Activated T-helper 2 cell treated with anti-CD3 and anti-CD28 coated beads, Interferon-gamma antibody, Interleukin-2, Interleukin-4, amounts not matched to agents 10 μg/mL and 5 μg/mL and 100 μg/mL, durations not matched to agents 14 hours and 24 hours and 36 hours (primary cell): ENCODE measurements at places on chromosomes 5 and 9. TPM values are rescaled to one million over a fixed set of nuclear protein-coding genes. Genes with fewer than 3 reads are reported as not detected.

DNA sequence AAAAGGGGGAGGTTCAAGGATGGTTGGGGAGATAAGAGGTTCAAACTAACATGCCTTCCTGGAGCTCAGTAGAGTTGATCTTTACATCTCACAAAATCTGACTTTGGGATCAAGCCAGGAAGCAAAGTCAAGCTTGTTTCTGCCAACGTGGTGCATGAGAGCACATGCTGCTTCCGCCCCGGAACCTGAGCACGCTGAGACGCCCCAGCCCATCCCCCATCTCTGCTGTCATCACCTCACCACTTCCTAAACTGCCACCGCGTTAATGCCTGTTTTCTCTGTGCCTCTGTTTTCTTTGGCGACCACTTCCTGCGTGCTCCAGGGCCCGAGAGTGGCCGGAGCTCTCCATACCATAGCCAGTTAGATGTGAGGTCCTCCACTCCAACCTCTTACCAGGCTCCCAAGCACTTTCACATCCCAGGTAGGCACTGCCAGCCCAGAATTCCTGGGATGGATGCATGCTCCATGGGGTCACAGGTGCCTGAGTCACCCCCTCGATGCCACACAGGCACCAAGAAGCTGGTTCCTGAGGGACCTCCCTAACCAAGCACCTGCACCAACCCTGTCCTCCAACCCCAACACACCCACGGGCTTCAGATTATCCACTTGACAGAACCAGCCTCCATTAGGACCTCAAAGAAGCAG is 31.2 kb upstream of the AFAP1L1 start:
- peak; percentile 77 for DNase-seq

DNA sequence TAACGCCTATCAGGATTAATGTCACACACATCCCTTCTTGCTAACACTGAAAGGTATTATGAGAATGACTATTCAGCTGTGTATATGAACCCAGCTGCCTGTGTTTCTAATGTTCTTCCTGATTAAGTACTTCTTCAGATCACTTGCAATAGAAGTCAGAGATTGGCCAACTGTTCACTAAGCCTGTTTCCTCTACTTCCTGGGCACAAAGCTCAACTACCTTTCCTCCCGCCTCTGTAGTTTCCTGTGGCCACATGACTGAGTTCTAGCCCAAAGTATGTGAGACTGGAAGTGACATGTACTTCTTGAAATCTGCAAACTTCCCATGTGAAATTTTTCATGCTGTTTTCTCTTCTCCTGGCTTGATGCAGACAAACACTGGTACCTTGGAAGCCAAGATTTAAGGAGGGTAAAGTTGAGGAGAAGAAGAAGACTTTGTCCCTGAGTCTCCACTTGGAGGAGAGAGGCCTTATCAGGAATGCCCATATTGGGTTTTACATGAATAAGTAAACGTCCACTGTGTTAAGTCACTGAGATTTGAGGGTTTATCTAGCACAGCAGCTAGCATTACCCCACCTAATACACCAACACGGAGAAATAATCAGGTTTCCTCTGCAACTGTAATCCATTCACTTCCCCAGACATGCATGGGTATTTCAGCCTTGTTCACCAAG is 58.6 kb downstream of the SLIT3 start:
- no peak for DNase-seq

GRCh38 chr5:78002690-78003089 is 226.6 kb upstream of the TBCA start:
- no peak for DNase-seq

GRCh38 chr9:87824216-87824875 is 58.3 kb upstream of the SPATA31E1 start:
- DNase-seq: no peak

DNA sequence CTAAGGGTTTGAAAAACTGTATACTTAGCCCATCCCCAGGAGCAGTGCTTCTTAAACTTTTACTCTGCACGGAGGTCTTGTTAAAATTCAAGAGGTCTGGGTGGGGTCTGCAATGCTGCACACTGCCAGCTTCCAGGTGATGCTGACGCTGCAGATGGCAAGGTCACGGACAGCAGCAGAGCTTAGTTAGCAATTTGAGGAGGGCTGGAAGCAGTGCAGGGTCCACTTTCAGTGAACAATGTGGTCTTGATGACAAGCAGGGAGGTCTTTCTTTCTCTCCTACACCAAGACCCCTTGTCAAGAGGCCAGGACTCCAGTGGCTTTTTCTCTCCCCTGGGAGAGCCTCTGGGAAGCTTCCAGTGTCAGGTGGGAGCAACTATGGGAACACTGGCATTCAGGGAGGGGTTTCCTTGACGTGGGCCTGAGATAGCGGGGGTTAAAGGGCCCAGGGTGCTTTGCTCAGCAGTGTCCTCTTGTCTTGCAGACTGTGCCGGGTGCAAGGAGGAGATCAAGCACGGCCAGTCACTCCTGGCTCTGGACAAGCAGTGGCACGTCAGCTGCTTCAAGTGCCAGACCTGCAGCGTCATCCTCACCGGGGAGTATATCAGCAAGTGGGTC is 65.0 kb upstream of the AFAP1L1 start:
- DNase-seq: no peak

DNA sequence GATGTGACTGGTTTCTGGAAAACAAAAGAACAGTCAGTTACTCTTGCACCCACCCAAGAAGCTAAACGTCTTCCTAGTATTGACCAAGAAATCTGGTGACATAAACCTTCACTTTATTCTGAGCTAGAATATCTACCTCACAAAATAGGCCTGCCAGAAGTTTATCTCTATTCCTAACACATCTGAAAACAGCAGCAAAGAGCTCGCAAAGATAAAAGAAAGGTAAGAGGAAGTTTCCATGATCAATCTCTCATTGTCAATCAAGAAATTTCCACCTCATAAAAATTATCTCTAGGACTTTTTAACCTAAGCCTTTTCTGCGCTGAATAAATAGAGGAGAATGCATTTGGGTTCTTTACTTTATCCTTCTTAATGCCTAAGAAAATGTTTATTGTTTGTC is 17.3 kb upstream of the ZNF474 start:
- DNase-seq: no peak

DNA sequence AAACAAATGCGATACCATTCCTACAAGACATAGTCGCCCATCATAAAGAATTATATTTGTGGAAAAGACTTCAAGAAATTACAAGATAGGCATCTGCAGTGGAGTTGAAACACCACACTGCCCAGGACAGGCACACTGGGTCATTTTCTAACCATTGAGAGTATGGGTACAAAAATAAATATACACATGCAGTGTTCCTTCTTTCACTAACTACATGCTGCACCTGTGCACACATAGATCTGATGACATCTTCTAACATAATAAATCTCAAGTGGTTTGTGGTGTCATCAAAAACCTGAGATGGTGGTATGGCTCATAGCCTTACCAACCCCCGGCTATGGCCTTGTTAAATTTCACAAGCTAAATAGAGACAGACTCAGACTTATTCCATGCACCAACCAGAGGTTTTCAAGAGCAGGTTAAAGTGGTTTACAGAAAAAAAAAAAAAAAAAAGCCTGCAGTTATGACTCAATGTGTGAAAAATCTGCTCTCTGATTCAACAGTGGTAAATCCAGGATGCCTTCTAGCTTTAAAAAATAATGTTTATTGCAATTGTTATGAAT is 12.4 kb upstream of the NFIB start:
- DNase-seq: no peak

DNA sequence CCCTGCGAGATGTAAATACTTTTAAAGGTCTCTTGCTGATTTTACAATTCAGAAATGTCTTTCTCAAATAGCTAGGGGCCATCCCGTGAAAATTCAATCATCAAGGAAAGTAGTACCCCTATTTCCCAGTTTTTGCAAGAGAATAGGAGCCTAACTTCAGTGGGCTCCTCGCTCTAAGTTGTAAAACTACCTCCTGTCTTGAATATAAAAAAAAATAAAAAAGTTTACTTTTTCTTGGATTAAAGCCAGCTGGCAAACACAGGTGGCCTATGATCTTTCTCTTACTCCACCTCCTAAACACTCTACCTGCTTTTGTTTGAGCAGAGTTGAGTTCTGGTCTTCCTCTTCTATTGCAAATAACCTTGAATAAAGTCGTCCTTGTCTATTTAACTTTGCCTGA is 79.4 kb downstream of the SLCO4C1 start:
- DNase-seq: no peak

GRCh38 chr9:92637326-92637725 is 32.6 kb downstream of the IPPK start:
- DNase-seq: no peak

The SLC6A18 gene
- not detected in 2 replicates for total RNA-seq

DNA sequence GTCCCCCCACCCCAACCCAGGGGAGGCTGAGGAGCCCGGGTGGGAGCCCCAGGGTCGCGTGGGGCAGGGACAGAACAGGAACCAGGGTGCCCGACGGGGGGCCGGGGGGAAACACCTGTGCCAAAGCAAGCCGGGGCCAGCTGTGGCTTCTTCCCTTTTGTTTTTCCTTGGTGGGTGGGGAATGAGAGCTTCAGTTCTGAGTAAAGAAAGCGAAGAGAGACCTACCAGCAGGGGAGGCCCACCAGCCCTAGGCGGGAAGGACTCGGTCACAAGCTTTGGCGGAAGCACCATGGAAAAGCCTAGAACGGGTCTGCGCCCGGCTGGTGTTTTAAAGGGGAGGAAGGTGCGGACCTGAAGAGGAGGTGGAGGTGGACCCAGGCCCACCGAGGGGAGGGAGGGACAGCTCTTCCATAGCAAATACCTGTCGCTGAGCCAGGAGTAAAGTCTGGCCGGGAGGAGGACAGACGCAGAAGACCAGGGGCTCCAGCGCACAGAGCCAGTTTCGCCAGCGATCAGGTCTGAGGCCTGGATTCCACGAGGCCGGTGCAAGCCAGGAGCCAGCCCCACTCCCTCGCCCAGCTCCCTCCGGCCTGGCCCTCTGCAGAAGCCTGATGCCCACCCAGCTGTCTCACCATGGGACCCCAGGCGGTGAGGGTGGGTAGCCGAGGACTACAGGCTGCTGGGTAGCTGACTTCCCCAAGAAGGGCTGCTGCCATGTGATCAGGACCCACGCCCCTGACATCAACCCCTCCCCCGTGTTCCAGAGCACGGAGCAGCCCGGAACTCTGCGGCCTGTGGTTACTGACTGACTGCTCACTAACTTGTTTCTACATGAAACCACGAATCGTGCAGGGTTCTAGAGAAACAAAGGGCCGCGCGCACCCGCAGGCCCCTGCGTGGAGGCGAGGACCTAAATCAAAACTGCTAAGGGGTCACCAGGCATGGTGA is 849 bp upstream of the MGAT1 start:
- DNase-seq: peak; percentile 90

DNA sequence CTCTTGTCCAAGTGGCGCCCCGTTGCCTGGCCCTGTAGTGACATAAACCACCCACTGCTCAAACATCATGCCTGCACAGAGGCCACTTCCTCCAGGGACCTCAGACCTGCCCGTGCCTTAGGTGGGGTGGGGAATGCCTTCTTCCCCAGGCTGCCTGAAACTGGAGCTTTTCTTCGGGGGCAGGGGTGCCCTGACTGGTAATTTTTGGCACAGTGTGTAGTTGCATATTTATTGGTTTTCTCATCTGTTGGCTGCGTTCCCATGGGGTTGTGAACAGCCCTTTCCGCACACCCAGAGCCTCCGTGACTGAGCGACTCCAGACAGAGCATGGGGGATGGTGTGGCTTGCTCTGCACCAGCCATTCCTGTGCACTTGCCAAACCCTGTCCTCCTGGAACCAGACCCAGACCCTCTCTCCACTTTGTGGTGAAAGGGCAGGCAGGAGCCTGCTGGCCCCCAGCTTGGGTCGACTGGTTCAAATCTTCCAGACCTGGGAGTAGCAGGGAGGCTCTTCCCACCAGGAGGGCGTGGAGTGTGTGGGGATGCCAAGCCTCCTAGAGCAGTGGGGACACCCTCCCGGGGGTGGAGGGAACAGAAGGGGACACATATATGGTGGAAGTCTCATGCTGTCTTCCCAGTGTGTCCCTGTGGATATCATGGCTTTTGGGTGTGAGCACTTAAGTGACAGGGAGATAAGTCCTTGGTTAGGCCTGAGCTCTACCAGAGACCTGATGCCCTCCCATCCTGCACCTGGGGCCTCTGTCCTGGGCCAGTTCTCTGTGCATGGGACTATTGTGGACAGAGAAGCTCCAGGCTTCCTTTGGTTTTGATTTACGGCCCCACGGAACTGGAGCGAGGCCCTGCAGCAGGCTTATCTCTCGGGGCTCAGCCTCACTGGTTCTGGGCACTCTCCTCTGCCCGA is 39.6 kb downstream of the WNK2 start:
- DNase-seq: no peak

- no peak for DNase-seq
Measured at GRCh38 chr5:172910828-172911627, 48.2 kb upstream of the RPL26L1 start.

DNA sequence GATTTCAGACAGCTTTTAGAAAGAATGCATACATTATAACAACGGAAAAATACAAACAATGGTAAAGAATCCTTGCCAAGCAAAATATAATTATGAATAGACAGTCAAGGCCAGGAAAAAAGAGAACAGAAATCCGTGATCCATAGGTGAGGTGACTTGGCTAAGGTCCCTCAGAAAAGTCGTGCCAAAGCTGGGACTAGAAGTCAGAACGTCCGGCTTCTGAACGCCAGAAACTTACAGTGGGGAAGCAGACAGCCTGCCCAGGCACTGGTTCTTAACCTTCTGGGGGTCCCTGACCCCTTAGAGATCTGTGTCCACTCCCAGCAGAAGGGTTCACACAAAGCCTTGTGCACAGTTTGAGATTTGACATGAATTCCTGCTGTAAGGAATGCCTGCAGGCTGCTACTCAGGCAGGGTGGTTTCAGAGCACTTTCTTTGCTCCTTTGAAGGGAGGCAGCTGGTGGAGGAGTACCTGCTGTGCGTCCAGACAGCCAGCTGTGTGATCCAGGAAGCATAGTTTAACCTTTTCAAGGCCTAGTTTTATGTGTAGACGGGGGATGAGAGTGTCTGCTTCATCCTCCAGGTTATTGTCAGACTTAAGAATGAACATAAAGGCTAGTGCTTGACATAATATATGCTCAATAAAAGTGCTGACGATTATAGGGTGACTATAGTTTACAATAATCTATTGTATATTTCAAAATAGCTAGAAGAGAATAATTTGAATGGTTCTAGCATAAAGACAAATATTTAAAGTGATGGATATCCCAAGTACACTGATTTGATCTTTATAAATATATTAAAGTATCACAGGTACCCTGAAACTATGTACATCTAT is 852 bp downstream of the ARHGEF37 start:
- no peak for DNase-seq

DNA sequence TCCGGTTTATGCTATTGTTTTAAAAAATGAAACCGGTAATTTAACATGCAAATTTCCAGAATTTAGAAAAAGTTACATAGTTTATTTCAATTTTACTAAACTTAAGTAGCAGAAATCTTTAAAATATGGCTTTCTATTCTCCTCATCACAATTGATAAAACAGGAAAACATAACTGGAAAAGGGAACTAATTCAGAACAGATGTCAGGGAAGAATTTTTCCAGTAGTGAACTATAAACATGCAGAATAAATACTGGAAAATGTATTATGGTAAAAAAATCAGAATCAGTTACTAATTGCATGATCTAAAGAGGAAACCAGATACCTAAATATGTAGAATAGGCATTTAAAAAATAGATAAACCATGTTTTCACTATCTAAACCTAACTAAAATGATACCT is 7.3 kb upstream of the NR4A3 start:
- no peak for DNase-seq

GRCh38 chr5:1445313-1445688 is at the start of gene SLC6A3:
Gene SLC6A3 (minus strand): TSS chr5:1445440. CDS start chr5:1443197, 2,243 bp downstream.
- DNase-seq: no peak

GRCh38 chr5:164359260-164360255 is 854.1 kb downstream of the MAT2B start:
- DNase-seq: no peak
